Stimulated activated CD4-positive, alpha-beta T cell treated with anti-CD3 and anti-CD28 coated beads, Interleukin-4, amount 100 ng/mL, for 1 hour (primary cell): ENCODE measurements at places on chromosomes 3 and 15.

DNA sequence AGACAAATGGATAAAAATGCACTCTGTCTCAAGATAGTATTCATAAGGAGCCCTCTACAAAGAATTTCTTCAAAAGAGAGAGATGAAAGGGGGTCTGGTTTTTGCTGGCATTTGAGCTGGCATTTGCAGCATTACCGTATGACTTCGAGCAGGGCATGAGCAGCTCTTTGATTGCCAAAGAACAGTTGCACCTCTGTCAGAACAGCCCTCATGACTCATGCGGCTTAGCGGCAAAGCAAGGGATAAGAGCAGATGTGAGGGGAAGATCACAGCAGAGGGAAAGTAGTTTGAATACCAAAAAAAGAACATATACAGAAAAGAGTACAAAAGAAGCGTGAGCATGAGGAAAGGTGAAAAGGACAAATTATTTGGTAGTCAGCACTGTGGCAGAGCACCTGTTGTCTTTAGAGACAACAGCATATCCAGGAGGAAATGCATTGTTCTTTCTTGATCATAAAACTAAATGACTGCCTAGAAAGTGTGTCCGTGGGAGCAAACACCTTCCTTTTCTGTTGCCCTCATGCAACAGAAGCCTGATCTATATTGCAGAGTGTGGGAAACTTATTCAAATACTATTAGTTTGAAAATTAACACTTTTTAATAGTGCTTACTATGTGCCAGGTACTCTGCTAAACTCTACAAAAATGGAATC, 80.5 kb upstream of the SLC24A5 start:
- DNase-seq: no peak

DNA sequence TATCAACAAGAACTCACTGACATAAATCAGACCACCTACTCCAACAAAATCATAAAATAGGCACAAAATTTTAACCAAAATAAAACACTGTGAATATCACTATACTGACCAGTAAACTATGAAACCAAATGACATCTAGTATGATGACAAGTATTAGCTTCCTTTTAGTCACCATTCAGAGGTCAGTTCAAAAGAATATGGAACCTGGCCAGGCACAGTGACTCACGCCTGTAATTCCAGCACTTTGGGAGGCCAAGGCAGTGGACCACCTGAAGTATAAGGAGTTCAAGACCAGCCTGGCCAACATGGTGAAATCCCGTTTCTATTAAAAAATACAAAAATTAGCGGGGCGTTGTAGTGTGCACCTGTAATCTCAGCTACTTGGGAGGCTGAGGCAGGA, 65.8 kb downstream of the SMARCC1 start:
- no peak for DNase-seq

- no peak for DNase-seq
Measured at GRCh38 chr3:169138849-169139420, 524.6 kb downstream of the MECOM start.

DNA sequence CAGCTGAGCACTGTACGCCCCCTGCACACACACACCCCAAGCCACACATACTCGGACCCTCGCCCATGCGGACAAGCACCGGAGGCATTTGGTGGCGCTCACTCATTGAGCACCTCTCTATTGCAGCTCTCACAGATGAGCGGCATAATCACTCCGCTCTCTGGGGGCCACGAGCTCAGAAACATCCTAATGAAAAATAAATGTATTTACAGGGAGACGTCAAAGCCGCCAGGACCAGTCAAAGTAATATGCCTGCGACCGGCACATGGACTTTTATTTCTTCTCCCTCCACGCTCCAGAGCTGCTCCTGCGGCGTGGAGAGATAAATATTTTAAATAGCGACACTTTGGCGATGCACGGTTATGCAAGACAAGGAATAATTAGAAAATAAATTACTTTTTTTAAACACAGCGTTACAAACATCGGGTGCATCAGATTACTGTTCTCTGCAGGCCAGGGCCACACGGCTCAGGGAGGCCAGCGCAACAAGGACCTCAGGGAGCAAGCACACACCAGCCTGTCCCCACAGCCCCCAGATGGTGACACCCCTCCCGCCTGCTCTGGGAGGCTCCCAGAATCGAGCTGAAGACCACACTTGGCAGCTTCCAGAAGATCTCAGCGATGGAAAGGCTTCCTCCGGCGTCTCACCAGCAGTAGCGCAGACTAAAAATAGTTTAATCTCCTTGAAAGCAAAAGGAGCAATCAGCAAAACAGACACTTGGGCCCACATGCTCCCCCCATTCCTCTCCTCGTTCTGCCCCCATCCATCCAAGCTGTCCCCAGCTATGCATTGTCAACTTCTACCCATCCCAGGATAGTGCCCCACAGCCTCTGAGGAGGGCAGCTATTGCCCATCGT, 48.0 kb downstream of the CACNA2D2 start:
- no peak for DNase-seq

DNA sequence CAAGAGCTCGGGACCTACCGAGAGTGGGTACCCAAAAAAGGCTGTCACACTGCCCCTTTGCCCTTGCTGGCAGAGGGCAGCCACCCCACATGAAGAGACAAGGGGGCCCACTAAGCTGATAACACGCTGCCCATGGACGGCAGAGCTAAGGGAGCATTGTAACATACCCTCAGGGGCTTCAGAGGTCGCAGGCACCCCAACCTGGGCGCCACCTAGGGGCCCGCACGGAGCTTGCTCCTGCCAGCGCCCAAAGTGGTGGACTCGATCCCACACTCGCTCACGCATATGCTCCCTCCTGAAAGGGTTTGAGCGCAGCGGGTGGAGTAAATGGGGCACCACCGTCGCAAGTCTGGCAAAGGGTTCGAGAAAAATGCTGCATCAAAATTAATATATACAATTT, 975.4 kb downstream of the ZPLD1 start:
- no peak for DNase-seq

DNA sequence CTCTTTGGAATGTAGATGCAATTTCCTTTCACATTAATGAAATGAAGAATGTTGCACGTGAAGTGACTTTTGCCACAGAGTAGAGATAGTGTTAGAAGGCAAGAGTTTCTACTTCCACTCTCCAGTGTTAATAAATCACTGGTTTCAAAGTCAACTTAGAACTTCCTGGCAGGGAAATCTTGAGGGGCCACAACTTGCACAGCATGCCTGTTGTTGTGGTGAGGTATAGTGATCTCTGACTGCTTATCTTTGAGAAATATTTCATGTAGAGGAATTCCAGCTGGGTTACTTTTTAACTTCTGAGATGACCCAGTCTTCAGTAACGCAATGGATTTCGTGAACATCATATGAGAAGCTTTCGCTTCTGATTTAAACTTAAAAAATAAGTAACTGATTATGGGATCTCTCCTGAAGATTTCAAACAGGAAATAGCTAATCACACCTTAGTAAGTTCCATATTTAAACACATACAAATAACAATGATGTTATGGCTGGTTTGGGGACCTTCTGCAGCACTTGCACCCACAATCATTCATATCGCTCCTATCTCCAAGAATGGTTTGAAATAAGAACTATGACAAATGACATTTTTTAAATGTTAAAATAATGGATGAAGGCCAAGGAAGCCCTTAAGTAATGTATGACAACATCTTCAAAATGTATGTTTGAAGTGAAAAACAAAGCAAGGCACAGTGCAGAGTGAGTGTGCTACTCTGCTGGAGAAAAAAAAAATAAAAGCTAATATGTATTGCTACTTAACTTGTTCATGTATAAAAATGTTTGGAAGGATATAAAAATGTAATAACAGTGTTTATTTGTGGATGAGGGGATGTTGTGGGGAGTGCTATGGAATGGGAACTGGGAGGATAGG, 726.5 kb upstream of the NECTIN3 start:
- DNase-seq: no peak

GRCh38 chr3:148408667-148409066, 289.0 kb upstream of the AGTR1 start:
- no peak for DNase-seq

DNA sequence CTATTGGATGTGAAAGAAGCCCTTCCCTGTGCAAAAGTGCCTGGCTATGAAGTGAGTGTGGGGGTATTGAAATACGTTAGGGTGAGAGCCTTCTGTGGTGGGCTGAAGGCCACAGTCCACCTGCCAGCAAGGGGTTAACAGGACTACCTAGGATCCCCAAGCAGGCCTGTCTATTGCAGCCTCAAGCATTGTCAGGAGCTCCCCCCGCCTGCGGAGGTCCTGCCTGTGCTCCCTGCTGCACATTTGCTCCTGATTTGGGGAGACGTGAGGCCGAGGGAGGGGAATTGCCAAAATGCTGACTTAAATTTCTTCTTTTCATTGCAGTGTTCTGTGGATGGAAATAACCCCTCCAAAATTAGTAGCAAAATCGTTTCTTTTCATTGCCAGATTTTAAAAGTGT, 56.2 kb downstream of the GABRG3 start:
- no peak for DNase-seq

- no peak for DNase-seq
Measured at GRCh38 chr3:63949005-63949404, 36.8 kb upstream of the SCAANT1 start.

GRCh38 chr3:21754839-21755238, 3.8 kb upstream of the ZNF385D start:
- no peak for DNase-seq

DNA sequence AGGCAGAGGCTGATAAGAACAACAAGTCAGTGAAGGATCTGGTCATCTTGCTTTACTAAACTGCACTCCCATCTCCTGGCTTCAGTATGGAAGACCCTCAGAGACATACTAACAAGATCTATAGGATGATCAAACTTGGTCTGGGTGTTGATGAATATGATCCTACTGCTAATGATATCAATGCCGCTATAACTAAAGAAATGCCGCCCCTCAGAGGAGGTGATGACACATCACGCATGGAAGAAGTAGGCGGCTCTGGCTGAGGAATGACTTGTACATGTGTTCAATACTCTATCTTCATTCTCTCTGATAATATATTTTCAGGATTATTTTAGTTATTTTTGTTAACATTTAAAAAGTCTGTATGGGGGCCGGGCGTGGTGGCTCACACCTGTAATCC, 17.5 kb upstream of the EIF2B5 start:
- no peak for DNase-seq

- DNase-seq: no peak
Measured at GRCh38 chr3:178393146-178393545, 143.1 kb upstream of the KCNMB2 start.

DNA sequence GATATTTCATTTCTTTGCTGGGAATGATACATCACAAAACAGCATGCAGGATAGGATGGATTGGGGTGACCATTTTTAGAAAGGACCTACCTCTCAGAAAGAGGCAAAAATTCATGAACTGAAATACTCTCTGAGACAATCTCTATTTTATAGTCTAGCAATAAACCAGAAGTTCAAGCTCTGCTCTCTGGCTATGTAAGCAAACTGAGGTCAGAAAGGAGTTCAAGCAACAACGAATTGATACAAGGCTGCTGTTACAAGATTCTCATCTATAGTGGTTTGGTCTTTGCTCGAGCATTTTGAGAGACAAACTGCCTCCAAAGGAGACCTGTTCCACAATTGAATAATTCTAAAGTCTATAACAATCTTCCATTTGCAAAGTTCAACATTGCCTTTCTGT, 84.7 kb upstream of the GOLGA8J start:
- no peak for DNase-seq

DNA sequence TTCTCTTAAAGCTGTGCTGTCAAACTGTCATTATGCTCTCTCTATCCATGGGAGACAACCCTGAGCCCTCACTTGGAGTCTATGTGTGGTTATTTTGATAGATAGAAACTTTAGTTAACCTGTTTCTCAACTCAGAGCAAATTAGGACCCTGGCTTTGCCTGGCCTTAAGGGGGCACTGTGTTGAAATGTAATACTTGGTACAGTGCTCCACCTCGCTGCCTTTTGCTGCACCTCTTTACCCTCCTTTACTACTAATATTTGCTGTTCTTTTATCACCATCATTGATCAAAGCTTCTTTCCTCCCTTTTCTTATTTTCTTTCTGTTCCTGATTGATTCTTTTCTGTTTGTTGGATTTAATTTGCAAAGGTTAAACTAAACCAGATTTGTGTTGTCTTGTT, 34.3 kb downstream of the STT3B start:
- no peak for DNase-seq

DNA sequence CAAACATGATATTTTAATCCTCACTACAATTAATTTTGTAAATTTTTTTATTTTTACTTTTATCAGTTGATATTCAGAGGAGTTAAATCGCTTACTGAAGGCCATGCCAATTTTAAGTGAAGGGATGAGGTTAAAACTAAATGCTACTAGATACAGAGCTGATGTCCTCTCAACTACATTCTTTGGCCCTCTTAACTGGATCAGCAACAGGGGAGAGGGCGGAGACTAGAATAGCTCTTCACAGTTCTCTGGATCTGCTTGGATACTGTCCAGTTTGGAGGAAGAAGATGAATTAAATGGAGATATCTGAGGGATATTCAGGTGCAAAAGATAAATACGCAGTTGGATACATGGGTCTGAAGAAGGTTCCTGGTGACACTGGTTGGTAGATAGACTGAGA, 85.6 kb upstream of the LYSMD4 start:
- DNase-seq: no peak

- no peak for DNase-seq
Measured at GRCh38 chr15:42118650-42119445, 24.5 kb upstream of the PLA2G4D start.

GRCh38 chr3:59386165-59386564, 336.3 kb upstream of the CFAP20DC start:
- no peak for DNase-seq

DNA sequence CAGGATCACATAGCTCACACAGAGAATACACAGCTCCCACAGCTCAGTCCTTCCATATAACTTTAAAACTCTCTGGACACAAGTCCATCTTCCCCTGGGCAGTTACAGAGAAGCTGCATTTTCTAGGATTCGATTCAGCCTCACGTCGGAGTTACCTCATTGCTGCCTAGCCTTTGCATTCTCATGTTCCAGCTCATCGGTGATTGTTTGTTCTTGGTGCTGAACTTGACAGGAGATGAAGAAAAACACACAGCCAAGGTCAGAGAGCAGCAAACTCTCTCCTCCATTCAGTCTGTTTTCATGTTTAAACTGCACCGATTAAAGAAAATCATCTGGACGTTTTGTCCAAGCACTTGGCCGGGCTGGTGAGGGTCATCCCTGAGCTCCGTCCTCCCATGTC, 375.5 kb upstream of the CFAP20DC start:
- DNase-seq: no peak

DNA sequence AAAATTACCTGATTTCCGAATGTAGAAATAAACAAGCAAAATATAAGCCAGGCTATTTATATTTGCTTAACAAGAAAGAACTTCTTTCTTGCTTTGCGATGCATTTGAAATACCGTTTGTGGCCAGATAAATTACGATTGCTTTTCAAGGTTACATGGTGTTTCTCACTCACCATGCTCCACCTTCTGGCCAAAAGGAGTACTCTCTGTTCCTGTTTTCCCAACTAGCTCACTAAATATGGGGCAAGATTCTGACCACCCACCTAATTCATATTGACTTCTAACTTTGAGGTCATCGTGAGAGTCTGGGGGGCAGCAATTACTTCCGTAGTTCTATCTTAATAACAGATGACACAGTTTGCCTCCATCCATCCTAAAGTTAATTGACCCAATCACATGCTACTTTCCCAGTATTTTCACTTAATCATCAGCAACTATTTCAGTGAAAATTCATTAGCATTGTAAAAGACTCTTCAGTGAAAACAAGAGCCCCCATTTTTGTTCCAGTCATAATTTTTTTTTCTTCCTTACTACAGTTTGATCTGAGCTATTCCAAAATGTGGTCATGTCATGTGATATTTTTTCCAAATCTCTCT, 25.9 kb downstream of the ACP3 start:
- DNase-seq: no peak
